ENCODE measurements at places on chromosomes 3 and 15. TPM values are rescaled to one million over a fixed set of nuclear protein-coding genes. Genes with fewer than 3 reads are reported as not detected.

The EFCC1 gene
- 12.1 TPM for total RNA-seq

DNA sequence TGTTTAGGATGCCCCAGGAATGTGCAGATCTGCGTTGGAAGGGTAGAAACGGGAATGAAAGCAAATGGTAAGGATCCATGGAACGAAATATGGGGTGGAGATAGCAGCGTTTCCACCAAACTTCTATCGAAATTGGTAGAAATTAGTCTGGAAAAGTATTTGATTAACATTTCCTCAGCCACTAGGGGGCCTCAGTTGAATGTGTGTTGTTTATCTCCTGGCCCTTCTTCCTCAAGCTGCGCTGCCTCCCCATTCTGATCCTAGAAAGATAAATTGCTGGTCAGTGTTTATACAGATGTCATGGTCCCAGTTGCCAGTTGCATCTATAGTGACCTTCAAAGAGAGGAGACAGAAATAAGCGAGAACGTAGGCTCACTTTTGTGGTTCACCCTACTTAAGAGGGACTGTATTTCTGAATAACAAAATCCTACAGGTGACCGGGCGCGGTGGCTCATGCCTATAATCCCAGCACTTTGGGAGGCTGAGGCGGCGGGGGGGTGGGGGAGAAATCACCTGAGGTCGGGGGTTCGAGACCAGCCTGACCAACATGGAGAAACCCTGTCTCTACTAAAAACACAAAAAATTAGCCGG is 457.1 kb downstream of the SQOR start:
- peak; percentile 65 for DNase-seq

The EFCAB12 gene
- total RNA-seq = not detected

The GJD2 gene
- not detected for total RNA-seq

The NAALADL2 gene
- 0.56 TPM for total RNA-seq

GRCh38 chr3:197082871-197083270 is 53.3 kb upstream of the MELTF start:
- DNase-seq = no peak

DNA sequence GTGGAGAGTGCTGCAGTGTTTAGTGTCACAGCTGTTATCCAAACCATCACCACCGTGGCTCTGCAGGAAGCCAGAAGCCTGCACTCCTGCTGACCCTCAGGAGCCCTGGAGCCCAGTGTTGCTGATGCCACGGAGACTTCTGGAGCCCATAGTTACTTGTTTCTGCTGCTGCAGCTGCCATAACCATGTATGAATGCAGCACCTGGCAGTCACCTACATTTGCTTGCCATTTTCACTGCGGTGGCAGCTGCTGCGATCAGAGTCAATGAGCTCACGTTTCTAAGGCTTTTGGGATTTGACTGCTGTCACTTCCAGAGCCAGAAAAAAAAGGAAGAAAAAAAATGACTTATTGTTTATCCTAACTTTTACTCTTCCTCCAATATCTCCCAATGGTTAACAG is 299.2 kb upstream of the THRB start:
- no peak for DNase-seq

The RAB6B gene
- total RNA-seq = 1.9 TPM

DNA sequence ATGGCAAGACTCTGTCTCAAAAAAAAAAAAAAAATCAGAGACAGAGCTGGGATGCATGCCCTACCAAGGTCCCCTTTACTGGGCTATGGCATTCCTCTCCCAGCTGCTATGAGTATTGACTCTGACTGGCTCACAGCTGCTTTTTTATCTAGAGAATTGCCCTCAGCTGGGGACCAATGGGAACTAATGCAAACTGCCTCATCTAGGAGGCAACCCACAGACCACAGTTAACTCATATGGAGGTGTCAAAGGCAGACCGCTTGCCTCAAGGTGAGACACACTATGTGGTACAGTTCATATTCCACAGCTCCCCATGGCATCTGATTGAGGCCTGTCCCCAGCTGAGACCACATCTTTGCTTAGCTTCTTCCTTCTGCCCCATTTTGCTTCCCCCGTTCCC is 183.5 kb upstream of the EOMES start:
- no peak for DNase-seq

- no peak for DNase-seq
Observed at GRCh38 chr3:18153571-18154173, 271.5 kb downstream of the SATB1 start.

DNA sequence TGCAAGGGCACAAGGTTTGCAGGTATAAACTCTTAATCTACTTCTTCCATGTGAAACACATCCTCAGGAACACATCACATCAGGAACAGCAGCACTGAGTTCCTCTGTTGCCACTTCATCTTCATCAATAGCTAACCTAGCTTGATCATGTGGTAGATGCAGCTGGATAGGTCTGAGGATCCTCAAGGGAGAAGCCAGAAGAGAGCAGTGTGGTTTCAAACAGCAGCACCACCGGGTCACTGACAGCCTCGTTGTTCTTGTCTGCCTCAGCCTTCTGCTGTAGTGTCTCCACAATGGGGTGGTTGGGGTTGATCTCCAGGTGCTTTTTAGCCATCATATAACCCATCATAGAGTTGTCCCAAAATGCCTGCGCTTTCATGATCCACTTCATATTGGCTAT is 58.8 kb downstream of the ADAM10 start:
- no peak for DNase-seq

The PAK6 gene
- total RNA-seq = not detected

The PARP15 gene
- total RNA-seq = 0.17 TPM

DNA sequence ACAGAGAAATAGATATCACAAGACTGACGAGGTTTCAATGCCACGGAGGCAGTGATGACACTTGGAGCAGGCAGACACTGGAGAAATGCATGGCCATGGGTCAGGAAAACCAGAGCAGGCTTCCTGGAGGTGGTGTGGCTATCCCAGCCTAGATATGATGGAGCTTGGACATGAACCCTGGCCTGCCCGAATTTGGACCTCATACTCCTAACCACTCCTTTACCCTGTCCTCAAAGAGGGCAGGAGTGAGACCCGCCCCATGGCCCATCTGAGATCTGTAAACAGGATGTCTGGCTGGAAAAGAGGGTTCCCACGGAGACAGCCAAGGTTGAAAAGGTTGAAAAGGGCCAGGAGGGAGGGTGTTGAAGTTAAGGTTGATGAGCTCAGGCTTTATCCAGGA is 31.0 kb downstream of the CPN2 start:
- DNase-seq = no peak

DNA sequence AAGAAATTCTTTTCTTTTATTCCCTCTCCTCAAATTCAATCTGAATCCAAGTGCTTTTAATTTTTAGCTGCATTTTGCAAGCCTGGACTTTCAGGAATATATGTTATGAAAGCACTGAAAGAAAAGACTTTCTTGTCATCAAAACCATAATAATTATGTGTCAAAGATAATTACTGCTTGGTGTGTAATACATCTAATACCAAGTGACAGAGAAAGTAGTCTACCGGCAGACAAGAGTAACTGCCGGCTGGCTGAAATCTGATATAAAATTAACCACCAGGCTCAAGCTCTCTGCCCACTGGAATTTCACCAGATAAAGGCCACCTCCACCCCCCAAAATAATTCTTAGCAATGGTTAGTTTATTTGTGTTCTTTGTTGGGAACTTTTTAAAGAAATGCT is 220.9 kb upstream of the CDIN1 start:
- no peak for DNase-seq

DNA sequence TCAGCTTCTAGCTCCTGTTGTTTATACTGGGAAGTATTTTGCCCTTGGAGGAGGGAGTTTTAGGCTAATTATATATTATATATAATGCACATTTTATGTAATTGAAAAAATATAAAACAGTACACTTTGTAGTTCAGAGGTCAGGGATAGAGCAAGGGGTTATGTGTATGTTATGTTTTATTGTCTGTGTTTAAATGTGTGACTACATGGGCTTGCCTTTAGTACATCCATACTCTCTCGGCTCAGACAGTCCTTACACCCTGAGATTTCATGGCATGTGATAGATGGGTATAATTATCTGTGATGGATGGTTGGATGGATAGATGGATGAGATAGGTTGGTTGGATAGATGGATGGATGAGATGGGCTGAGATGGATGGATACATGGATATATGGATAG is 17.4 kb upstream of the ST3GAL6 start:
- no peak for DNase-seq

The NEK10 gene
- total RNA-seq = 2.0 TPM

Data from dermis blood vessel endothelial cell (primary cell).